ENCODE measurements at places on chromosomes 2 and 18. TPM values are rescaled to one million over a fixed set of nuclear protein-coding genes. Genes with fewer than 3 reads are reported as not detected.

Gene CDH2
- total RNA-seq: 106 TPM

Gene REL
- 12.4 TPM for total RNA-seq

Gene UCN
- total RNA-seq: not detected

Gene GAD1
- total RNA-seq: 19.4 TPM

Gene TUBA4B
- total RNA-seq: 0.25 TPM

- DNase-seq: no peak
Observed at GRCh38 chr18:6435731-6436130, 21.0 kb upstream of the L3MBTL4 start.

DNA sequence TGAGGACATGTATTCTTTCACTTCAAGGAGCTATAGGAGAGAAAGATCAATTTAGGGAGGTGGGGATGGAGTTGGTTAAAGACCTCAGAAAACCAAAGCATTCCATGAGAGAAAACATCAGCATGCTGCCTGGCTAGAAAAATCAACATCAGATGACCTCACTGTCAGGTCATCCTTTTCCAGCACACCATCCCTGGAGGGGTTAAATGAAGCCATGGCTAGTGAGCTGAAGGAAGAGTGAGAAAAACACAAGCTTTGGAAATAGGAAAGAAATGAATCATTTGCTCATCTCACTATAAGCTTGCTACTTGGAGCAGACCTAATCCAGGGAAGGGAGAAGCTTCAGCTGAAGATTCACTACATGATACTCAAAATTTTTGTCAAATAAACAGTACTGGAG, 109.5 kb upstream of the ITGB6 start:
- DNase-seq: peak; percentile 49

- no peak for DNase-seq
Observed at GRCh38 chr18:79030680-79031079, 38.5 kb upstream of the ATP9B start.

DNA sequence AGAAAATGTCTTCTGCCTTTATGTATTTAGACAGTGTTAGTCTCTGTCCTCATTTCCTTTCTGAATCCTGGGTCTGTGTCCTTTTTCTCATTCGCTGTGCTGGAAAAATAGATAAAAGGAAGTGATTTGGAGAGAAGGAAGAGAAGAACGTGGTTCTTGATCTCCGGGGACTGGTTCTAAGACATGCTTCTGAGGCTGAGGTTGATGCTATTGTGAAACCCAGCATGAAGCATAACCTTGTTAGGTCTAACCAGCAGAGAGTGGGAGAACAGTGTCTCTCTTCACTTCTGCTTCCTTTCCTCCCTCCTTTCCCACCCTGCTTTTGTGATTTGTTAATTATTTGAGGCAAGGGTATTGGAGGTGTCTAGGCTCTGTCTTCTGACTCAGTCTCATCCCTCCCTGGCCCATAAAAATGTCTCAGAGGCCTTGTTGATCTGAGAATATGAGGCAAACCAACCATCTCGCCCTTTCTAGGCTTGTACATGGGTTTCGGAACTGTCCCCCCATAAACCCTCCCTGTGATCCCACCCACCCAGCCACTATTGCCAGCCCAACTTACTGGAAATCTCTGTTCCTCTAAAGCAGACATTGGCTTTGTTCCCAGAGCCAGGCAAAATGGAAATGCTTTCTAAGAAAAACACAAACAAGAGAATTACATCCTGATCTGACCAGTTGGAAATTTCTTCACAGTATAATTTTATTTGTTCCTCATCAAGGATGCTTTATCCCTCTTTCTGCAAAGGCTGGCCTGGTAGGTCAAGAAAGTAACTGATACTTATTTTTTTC, 360.6 kb upstream of the TNP1 start:
- DNase-seq: peak; percentile 51

DNA sequence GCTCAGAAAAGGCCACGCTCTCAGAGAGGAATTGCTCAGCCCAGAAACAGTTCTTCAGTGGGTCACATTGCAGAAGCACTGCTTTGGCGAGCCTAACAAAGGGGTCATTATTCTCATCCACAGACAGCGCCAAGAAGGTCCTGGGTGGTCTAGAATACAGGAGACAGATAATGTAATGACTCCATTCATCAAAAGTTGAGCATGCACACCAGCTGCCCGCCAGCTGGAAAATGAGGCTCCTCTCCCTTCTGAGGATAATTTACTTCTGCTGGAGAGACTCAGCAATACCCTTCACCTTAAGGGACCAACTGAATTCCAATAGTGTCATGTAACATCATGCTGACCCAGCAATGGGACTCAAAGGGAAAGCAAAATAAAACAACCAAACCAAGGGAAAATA, 79.9 kb downstream of the TRIB2 start:
- no peak for DNase-seq

DNA sequence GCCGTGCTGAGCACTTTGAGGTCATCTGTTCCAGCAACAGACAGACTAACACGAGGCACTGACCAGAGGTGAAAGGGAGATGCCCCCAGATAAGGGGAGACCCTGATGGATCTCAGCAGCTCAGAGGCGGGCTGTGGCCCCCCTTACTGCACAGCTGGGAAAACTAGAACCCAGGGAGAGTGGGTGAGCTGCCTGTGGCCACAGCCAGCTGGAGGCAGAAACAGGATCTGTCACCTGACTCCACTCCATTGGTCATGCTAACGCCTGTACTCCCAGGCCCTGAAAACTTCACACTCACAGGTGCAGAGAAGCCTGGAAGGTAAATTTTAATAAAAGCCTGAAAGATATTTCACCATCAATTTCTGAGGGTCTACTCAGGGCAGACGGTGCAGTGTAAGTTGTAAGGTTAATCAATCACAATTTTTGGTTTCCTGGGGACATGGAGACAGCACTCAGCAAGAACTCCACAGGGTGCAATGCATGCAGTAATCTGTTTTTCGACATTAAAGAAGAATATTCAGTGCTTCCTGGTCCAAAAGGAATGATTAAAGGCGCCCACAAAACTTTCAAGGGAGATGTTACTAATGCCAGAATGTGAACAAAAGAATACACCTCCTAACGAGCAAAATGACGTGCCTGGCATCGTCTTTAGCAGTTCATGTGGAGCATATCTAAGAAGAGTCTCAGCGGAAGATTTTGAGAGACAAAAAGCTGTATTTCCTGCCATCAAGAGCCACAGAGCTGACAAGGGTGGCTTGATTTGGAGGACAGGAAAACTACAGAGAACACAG, 173.4 kb downstream of the EIPR1 start:
- no peak for DNase-seq

- DNase-seq: no peak
Observed at GRCh38 chr18:21345840-21346239, 103.8 kb downstream of the GREB1L start.

DNA sequence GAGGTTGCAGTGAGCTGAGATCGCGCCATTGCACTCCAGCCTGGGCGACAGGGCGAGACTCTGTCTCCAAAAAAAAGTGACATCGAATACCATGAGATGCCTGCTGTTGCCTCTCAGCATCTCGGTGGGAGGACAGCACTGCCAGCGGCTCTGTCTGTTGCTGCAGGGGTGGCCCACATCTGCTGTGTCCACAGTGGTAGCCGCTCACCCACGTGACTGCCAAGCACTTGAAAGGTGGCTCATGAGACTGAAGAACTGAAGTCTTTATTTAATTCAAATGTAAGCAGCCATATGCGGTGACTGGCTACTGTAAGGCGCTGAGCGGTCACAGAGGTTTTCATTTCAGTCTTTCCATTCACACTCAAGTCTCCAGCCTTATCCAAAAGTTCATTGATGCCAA, 25.8 kb downstream of the IMPA2 start:
- no peak for DNase-seq
